Panc1 (cell line): ENCODE measurements at places on chromosomes 3 and 15.

DNA sequence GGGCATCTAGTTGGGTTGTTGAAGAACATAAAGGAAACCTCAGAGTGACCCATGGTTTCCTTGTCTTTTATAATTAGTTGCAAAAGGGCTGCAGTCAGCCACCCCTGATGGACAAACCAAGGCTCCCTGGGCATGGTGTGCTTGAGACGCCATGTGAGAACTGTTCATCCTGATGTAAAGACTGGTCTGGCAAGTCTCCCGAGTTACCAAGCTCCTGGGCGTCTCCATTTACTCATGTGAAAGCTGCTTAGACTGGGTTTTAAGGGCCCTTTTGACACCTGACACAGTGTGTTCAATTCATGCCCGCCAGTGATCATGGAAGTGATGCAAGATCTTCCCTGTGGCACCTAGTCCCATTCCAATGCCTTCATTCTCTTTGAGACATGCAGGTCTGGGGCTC is 49.4 kb downstream of the GRK7 start:
- H3K27ac ChIP-seq = no peak overlapping the region
- H3K4me1 ChIP-seq = no peaks in the 10 kb centered on the region
- H3K27me3 ChIP-seq = peaks cover 5% of the 10 kb centered on the region; the same call in 1 of the 2 replicates
- no peak for DNase-seq
- no peaks in the 10 kb centered on the region for H3K36me3 ChIP-seq
- no peak overlapping the region for H3K4me3 ChIP-seq

DNA sequence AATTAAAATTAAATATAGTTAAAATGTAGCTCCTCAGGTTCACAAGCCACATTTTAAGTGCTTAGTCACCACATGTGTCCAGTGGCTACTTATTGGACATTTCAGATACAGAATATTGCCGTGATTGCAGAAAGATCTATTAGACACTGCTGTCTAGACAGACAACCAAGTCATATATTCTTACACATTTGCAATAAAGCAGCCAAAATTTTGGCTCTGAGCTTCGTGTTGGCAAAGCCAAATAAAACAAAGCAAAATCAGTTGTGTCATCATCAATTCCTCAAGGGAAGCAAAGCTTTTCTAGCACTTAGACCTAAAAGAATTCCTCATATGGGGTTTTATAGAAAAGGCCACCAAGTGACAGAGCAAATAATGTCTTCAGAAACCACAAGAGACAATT is 193.1 kb upstream of the LPP start:
- no peak for DNase-seq
- H3K4me1 ChIP-seq = no peaks in the 10 kb centered on the region
- no peak overlapping the region for H3K27ac ChIP-seq
- no peak overlapping the region for H3K4me3 ChIP-seq

GRCh38 chr15:33768670-33769190 is 199.6 kb upstream of the CHRM5 start:
- H3K36me3 ChIP-seq = no peaks in the 10 kb centered on the region
- no peak overlapping the region for H3K27ac ChIP-seq
- H3K27me3 ChIP-seq = peaks cover 7% of the 10 kb centered on the region; the same call in 1 of the 2 replicates

DNA sequence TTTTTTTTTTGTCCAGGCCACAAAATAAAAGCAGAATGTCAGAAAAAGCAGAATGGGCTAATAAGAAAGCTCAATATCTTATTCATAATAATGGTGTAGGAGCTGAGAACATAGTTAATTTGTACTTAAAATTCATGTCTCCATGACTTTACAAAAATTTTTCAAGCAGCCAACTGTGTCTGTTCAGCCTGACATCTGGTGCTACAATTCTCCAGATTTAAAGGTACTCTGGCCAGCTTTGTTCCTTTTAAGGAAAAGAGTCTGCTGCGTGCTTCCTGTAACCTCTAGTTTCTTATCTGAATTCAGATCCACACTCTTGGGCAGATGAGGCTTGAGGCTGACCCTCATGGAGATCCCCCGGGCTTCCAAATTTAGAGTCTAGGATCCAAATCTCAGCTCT is 8.7 kb upstream of the RFX7 start:
- DNase-seq = no peak
- H3K27me3 ChIP-seq = no peaks in the 10 kb centered on the region
- H3K4me3 ChIP-seq = no peak overlapping the region
- no peaks in the 10 kb centered on the region for H3K36me3 ChIP-seq

- H3K27ac ChIP-seq = no peak overlapping the region
- H3K4me1 ChIP-seq = no peaks in the 10 kb centered on the region
Measured at GRCh38 chr3:38655708-38656300, 6.3 kb upstream of the SCN5A start.

GRCh38 chr3:43884581-43884980 is 193.8 kb downstream of the ABHD5 start:
- no peaks in the 10 kb centered on the region for H3K36me3 ChIP-seq
- no peaks in the 10 kb centered on the region for H3K4me1 ChIP-seq
- no peak for DNase-seq
- H3K27me3 ChIP-seq = no peaks in the 10 kb centered on the region

- peaks cover 17% of the 10 kb centered on the region for H3K4me1 ChIP-seq
- no peak for DNase-seq
- no peaks in the 10 kb centered on the region for H3K27me3 ChIP-seq
- no peak overlapping the region for H3K27ac ChIP-seq
- no peak overlapping the region for H3K4me3 ChIP-seq
Measured at GRCh38 chr3:171528102-171528501, 67.9 kb upstream of the TNIK start.

DNA sequence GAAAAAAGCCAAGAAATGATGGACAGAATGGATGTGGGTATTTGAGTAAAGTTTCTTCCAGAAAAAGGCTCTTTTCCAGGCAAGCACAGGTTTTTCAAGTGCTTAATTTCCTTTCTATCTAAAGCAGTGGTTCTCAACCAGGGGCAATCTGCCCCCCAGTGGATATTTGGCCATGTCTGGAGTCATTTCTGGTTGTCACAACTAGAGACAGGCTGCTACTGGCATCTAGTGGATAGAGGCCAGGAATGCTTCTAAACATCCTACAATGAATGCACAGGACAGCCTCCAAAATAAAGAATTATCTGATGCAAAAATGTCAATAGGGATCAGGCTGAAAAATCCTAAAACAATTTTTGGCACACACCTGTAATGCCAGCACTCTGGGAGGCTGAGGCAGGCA is 23.9 kb downstream of the SEC22C start:
- H3K27me3 ChIP-seq = no peaks in the 10 kb centered on the region
- H3K27ac ChIP-seq = no peak overlapping the region
- peaks cover 13% of the 10 kb centered on the region for H3K36me3 ChIP-seq
- no peak overlapping the region for H3K4me3 ChIP-seq

GRCh38 chr3:122795674-122796195 is 866 bp downstream of the SLC49A4 start:
- H3K4me3 ChIP-seq = peak overlapping the region; percentile 95
- peaks cover 13% of the 10 kb centered on the region for H3K4me1 ChIP-seq
- H3K36me3 ChIP-seq = no peaks in the 10 kb centered on the region

DNA sequence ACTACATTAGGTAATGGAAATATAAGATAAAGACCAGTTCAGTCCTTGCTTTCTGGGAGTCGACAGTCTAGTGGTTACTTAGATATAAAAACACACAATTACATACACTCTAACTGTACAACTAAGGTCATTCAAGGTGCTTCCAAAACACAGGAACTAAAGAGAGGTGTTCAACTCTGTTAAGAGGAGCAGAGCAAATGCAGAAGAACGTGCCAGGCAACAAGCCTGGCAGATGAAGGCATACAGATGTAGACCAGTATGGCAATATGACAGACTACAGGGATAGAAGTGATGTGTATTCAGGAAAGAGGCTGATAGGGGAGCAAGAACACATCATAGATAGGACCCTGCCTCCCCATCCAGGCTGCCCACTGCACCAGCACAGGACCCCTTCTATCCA is 78.3 kb downstream of the CBLB start:
- no peaks in the 10 kb centered on the region for H3K36me3 ChIP-seq
- H3K4me3 ChIP-seq = no peak overlapping the region
- H3K27ac ChIP-seq = no peak overlapping the region
- H3K4me1 ChIP-seq = no peaks in the 10 kb centered on the region

DNA sequence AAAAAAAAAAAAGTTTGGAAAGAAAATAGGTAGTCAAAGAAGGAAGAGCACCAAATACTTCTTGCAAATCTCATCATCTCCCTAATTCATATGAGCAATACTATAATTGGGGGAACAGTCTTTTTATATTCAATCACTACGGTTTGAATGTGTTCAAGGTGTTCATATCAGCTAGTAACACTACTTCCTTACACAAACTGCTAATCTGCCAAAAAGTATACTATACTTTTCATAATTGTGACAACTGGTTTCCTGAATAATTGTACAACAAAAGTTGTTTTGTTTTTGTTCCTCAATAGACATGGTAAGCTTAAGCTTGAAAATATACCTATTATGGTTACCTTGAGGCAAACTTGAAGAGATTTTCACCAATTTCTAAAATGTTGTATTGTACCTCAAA is 12.1 kb downstream of the SETD2 start:
- no peak overlapping the region for H3K27ac ChIP-seq
- no peaks in the 10 kb centered on the region for H3K36me3 ChIP-seq
- DNase-seq = no peak
- H3K4me3 ChIP-seq = no peak overlapping the region
- no peaks in the 10 kb centered on the region for H3K27me3 ChIP-seq

- H3K27ac ChIP-seq = no peak overlapping the region
- no peaks in the 10 kb centered on the region for H3K4me1 ChIP-seq
- H3K4me3 ChIP-seq = no peak overlapping the region
- DNase-seq = no peak
- no peaks in the 10 kb centered on the region for H3K27me3 ChIP-seq
Measured at GRCh38 chr3:57436195-57436761, 107.9 kb downstream of the DNAH12 start.

DNA sequence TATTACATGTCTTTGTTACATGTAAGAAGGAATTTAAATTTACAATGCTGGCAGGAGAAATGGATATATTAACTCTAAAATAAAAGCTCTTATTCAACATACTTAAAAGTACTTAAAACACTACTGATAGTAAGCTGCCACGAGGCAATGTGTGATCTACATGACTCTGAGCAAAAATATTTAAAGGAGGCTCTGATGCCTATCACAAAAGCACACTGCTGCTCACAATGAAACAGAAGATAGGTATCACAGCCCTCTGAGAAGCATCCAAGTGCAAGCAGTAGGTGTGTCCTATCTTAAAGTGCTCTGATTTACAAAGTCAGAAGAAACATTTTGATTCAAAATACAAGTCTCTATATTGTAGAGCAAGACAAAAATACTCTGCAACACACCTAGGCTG is 371.2 kb upstream of the WNT5A start:
- no peak overlapping the region for H3K27ac ChIP-seq
- no peak overlapping the region for H3K4me3 ChIP-seq
- no peak for DNase-seq
- no peaks in the 10 kb centered on the region for H3K27me3 ChIP-seq

DNA sequence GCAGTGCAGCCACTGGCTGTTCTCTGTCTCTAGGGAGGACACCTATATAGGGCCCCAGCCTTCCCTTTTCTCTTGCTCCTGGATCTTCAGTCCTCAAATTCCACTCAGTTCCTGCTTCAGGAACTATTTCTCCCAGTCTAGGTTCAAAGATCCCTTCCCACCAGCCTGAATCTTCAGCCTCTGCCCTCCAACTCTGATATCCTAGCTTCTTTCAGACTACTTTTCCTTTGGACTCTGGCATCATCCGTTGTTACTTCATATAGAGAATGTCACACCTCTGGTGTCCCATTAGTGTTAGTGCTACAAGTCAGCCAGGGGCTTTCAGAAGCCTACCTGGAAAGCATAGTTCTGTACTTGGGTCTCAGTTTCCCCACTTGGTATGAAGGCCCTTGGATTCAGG is 10.0 kb upstream of the HPS3 start:
- DNase-seq = no peak
- no peaks in the 10 kb centered on the region for H3K27me3 ChIP-seq
- H3K27ac ChIP-seq = peak overlapping the region; percentile 79
- no peaks in the 10 kb centered on the region for H3K36me3 ChIP-seq

GRCh38 chr3:141530415-141530768 is 43.6 kb downstream of the RASA2 start:
- no peaks in the 10 kb centered on the region for H3K4me1 ChIP-seq
- no peaks in the 10 kb centered on the region for H3K27me3 ChIP-seq
- no peak overlapping the region for H3K4me3 ChIP-seq
- H3K27ac ChIP-seq = no peak overlapping the region
- DNase-seq = no peak
- no peaks in the 10 kb centered on the region for H3K36me3 ChIP-seq

DNA sequence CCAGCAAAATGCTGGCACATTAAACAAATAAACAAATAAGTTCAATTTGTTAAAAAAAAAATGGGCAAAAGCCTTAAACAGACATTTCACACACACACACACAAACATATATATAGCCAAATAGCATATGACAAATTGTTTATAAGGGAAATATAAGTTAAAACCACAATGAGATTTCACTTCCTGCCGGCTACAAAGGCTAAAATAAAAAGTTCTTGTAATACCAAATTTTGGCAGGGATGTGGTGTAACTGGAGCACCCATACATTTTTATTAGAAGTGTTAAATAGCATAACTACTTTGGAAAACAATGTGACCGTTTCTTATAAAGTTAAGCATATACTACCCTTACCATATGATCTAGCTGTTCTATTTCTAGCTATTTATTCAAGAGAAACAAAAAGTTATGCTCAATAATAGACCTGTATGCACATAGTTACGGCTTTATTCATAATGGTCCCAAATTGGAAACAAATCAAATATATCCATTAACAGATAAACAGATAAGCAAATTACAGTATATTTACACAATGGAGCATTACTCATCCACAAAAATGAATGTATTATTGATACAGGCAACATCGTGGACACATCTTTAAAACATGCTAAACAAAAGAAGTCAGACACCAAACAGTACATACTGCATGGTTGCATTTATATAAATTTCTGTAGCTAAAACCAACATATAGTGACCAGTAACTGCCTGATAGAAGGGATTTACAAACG is 93.9 kb downstream of the EOMES start:
- H3K4me3 ChIP-seq = no peak overlapping the region
- H3K27ac ChIP-seq = peak overlapping the region; percentile 97
- peaks cover 50% of the 10 kb centered on the region for H3K4me1 ChIP-seq
- no peaks in the 10 kb centered on the region for H3K36me3 ChIP-seq

GRCh38 chr3:46935168-46935858 is 41.2 kb downstream of the CCDC12 start:
- no peaks in the 10 kb centered on the region for H3K27me3 ChIP-seq
- H3K27ac ChIP-seq = no peak overlapping the region; the same call in 1 of the 2 replicates
- peak; percentile 43 for DNase-seq
- no peak overlapping the region for H3K4me3 ChIP-seq
- no peaks in the 10 kb centered on the region for H3K36me3 ChIP-seq
- peaks cover 47% of the 10 kb centered on the region for H3K4me1 ChIP-seq

- no peaks in the 10 kb centered on the region for H3K27me3 ChIP-seq
- H3K36me3 ChIP-seq = no peaks in the 10 kb centered on the region
- DNase-seq = no peak
- H3K4me1 ChIP-seq = no peaks in the 10 kb centered on the region
Measured at GRCh38 chr3:105013657-105014056, 353.1 kb upstream of the ALCAM start.

DNA sequence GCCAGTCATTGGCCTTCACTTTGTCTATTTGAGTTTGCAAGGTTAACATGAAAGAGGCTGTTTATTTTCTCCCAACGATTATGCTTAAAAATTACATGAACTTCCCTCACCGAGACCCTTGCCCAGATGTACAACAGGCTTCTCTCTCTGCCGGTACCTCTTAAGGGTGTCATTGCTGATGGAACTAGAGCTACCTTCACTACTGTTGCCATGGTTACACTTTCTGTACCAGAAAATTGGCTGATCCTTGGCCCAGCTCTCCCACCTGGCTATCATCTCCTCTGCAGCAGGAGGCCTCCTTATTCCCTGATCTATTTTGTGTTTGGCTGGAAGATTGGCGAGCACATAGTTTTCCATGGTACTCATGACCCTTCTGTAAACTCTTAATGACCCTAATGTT is 24.0 kb upstream of the LIPC start:
- H3K27ac ChIP-seq = no peak overlapping the region
- no peak overlapping the region for H3K4me3 ChIP-seq
- no peak for DNase-seq
- no peaks in the 10 kb centered on the region for H3K4me1 ChIP-seq
